ENCODE measurements at places on chromosomes 6 and 20.

DNA sequence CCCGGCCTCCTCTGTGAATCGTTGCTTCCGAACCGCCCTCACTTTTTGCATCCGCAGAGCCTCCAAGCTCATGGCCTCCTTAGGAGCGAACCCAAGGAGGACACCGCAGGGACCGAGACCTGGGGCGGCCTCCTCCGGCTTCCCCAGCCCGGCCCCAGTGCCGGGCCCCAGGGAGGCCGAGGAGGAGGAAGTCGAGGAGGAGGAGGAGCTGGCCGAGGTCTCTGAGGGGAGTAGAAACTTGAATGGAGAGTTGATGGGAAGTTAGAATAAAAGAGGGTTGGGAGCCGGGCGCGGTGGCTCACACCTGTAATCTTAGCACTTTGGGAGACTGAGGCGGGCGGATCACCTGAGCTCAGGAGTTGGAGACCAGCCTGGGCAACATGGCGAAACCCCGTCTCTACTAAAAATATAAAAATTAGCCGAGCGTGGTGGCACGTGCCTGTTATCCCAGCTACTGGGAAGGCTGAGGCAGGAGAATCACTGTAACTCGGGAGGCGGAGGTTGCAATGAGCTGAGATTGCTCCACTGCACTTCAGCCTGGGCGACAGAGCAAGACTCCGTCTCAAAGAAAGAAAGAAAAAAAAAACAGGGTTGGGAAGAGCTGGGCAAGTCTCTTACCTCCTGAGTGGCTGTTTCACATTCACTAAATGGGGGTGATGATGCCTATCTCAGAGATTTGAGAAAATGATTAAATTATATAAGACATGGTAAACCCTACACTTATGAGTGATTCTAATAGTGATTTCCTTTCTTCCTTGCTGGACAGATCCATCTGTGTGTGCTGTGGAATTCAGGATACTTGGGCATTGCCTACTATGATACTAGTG, 805 bp downstream of the MSH5 start:
- no peak for DNase-seq

GRCh38 chr6:87848616-87849015, 146.6 kb upstream of the AKIRIN2 start:
- DNase-seq, result no peak

DNA sequence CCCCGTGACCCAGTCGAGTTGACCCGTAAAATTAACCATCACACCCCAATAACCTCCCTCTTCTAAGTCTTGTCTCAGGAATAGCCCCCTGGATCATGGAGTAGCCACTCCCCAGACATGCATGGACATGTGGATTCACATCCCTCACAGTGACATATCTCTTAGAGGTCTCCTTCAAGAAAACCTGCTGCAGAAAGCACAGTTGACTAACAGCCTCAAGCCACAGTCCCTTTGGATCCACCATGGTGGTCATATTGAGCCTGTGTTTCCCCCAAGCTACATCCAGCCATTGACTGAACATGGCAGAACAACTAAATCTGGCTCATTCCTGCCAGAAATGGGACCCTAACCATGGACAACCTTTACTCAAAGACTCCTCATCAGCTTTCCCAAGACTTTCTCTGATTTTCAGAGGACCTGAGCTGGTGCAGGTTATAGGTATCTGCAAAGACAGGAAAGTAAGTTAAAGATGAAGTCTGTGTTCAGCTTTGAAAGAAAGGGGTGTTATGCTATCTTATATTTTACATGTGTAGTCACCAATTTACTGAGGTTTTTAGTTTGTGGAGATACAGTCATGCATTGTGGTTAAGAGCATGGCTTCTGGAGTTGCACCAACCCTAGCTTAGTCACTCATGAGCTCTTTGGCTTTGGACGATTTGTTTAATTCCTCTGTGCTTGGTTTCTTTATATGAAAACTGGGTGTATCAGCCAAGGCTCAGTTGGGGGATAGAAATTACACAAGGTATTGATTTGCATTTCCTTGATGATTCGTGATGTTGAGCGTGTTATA, 219.1 kb downstream of the MYLK4 start:
- DNase-seq, result no peak

DNA sequence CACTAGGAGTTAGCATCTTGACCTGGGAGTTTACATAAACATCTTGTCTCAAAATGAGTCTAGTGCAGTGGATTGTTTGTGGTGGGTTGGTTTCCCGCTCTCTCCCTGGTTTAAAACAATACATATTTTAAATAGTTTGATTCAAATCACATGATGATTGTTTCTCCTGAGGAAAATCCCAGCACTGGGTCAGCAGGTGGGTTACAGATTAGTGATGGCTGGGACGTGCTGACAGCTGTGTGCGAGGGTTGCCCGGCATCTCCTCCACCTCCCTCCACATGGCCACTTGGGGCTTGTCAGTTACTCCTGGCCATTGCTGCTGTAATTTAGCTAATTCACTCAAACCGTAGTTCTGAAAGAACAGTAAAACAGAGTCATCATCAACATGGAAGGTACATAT, 306.4 kb upstream of the CITED2 start:
- DNase-seq, result peak; percentile 38

GRCh38 chr20:21513881-21514540, at the start of gene NKX2-2:
Gene NKX2-2, minus strand, starts transcription at chr20:21514064. Its CDS starts 395 bp downstream, at chr20:21513669.
- DNase-seq, result no peak

GRCh38 chr6:158358450-158359077, 46.3 kb downstream of the TULP4 start:
- no peak for DNase-seq

GRCh38 chr6:105272786-105273185, 93.0 kb upstream of the POPDC3 start:
- peak; percentile 65 for DNase-seq

- DNase-seq, result no peak
Observed at GRCh38 chr6:82227770-82228169, 19.8 kb downstream of the IBTK start.
